ENCODE measurements at places on chromosomes 4 and X.

DNA sequence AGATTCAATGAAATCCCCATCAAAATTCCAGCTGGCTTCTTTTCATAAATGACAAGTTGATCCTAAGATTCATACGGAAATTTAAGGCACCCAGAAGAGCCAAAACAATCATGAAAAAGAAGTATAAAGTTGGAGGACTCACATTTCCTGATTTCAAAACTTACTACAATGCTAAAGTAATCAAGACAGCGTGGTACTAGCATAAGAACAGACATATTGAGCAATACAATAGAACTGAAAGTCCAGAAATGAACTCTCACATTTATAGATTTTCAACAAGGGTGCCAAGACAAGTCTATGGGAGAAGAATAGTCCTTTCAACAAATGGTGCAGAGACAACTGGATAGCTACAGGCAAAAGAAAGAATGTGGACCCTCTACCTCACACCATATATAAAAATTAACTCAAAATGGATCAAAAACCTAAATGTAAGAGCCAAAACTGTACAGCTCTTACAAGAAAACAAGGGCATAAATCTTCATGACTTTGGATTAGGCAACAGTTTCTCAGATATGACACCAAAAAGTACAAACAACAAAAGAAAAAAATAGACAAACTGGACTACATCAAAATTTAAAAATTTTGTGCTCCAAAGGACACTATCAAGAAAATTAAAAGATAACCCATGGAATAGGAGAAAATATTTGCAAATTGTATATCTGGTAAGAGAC is 28.5 kb downstream of the SASH3 start:
- DNase-seq, result no peak

DNA sequence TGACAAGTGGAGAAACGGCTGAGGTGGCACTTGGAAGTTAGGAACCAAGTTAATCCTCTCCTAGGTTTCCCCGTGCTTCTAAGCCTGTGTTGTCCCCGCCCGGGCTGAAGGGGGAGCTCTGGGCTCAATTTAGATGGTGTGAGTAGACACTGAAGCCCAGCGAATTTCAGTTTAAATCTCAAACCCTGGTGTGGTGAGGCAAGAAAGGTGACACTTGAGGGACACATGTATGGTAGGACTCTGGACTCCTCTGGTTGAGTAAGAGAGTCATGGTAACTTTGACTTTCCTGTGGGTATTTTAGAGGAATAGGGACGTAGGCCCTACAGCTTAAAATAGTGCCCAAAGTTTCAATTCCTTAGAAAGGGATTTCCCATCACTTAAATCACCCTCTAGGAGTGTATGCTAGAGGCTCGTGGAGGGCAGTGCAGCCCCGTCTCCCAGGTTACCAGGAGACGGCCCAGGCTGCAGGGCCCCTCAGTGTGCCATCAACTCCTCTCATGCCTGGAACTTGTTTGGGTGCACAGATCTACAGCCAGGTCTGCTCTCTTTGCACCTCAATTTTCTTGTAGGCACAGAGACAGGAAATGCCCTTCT is 24.0 kb downstream of the HAND2 start:
- DNase-seq, result no peak

GRCh38 chr4:118942465-118942864 is 53.8 kb downstream of the SYNPO2 start:
- DNase-seq, result peak; percentile 78

- DNase-seq, result no peak
Measured at GRCh38 chr4:103634236-103634635, 85.5 kb downstream of the TACR3 start.

DNA sequence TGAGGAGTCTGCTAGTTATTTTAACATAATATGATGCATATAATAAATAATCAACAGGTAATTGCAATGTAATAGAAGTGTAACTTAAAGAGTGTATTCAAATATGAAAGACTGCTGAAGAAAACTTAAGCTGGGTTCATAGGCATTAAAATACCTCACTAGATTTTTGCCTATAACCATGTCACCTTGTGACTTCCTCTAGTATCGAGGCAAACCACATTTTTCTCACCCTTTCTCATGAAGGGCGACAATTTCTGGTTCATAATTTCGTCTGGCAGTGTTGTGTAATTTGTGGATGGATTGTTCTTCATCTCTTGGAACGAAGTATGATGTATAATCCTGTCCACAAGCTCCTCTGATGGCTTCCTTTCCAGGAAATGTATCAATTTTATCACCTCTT is 16.0 kb downstream of the SULT1E1 start:
- no peak for DNase-seq

DNA sequence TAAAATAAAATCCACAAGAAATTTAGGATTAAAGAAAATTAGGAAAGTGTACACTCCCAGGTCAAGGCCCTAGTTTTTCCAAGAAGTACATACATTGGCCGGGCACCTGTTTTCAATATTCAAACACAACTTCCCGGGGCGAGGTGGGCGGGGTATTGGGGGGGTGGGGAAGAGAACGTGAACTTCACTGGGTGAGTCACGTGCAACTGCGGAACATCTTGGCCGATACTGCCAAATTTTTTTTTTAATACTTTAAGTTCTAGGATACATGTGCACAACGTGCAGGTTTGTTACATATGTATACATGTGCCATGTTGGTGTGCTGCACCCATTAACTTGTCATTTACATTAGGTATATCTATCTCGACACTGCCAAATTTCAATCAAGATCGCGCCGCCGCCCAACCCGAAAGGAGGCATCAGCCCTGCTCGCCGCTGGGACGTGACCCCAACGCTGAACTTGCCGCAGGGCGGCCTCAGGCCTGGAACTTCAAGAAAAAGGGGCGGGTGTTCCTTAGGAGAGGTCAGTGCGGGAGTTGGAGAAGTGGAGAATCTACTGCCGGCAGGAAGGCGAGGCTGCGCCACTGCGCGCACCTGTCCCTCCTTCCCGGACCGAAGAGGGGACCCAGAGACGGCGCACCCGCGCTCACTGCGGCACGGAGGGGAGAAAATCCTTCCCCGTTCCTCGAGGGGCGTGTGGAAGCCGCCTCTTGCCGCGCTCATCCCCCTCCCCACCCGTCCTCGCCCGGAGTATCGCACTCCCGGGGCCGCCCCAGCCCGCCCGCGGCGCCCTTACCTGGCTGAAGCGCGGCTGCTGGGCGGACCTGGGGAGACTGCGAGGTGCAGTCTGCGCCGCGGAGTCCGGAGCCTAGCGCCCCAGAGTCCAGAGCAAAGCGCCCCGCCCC is at the start of gene TEC:
TSS of gene TEC (minus strand) at position 883 of the 905 bp plus-strand sequence. CDS start 41,224 bp downstream, outside the sequence.
- peak; percentile 59 for DNase-seq

DNA sequence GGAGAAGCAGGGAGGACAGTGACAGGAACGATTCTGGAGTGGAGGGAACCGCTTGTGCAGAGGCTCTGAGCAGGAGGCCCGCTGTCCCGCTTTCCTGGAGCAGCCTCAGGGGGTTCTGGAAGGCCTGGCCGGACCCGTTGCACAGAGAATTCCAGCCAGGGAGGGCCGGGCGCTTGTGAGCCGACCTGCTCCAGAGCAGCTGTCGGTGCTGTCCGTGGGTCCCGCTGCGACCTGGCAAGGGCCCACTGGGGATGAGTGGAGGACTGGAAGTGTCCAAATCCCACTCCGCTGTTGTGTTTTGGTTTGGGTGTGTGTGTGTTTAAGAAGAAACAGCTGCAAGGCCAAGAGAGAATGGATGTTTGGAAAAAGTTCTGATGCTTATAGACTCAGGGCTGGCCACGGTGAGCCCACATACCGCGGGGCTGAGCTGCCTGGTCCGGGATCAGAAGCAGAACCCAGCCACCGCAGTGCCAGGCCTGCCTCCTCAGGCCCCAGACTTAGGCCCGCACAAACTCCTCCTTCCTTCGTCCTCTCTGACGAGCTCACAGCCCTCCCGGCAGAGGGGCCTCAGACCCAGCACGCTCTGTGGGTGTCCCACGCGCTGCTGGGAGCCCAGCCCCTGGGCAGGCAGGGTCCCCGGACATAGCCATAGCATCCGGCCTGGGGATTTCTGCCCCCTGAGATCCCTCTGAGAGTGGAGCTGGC is 73.9 kb downstream of the HTRA3 start:
- DNase-seq, result no peak

DNA sequence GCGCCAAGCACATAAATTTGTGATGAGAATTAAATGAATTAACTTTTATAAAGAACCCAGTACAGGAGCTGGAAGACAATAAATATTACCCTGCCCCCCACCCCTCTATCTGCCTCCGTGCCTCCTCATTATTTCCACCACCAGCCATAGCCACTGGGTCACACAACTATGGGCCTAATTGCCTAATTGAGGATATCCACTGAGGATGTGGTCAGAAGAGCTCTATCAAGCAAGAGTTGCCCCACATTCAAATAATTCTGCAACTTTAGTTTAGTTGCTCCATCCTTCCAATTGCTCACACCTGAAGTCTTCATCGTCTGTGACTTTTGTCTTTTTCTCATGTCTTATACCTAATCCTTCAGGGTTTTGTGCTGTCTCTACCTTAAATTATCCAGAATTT is 9.5 kb upstream of the CXCL8 start:
- no peak for DNase-seq

DNA sequence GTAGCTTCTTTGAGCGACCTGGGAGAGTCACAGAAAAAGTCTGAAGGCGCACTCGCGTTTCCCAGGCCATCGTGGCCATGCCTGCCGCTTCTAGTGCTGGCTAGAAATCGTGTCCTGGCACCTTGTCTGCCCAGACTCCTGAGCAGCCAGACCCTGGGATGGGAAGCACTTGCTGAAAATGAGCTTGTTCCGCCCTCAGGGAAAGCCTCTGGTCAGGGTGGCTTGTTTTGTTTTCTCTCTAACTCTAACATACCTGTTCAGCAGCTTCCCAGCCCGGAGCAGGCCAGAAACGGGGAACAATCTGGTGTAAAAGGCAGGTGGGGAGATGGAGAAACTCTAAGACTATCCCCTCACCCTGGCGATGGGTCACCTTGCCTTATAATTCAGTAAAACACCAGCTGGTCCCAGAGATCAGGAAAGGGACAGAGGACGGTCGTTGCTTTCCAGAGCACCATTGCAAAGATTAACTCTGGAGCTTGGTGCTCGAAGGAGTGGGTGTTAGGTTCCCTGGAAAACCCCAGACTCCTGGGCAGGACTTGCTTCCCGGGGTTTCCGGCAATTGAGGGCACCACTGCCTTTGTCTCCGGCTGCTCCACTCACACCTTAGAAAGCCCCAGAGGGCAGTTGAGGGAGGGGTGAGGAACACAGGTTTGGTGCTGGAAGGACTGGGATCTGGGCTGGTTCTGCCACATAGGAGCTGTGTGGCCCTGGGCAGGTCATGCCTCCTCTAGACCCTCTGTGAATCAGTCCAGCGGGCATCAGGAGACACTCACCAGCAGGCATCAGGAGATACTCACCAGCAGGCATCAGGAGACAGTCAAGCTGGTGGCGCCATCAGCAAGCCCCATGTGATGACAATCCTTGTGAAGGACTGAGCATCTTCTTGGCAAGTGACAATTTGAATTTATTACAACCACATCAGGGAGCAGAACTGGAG is 4.5 kb upstream of the SH3TC1 start:
- no peak for DNase-seq

DNA sequence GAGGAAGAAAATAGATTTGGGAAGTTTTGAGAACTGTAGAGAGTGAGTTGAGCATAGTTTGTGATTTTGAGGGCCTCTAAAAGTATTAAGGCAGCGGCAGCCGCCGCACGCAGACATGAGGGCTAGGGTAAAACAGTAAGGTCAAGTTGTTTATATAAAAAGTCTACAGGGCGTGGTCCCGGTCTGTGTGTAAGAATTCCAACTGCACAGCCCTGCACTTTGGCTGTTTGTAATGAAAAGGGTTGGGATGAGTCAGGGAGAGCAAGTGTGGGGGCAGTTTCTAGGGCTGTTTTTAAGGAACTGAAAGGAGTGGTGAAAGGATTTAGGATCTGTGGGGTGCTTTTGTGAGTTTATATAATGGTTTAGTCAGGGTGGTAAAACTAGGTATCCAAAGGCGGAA is 55.0 kb downstream of the BEX3 start:
- DNase-seq, result no peak

GRCh38 chrX:7690842-7691241 is 152.1 kb upstream of the VCX start:
- no peak for DNase-seq

DNA sequence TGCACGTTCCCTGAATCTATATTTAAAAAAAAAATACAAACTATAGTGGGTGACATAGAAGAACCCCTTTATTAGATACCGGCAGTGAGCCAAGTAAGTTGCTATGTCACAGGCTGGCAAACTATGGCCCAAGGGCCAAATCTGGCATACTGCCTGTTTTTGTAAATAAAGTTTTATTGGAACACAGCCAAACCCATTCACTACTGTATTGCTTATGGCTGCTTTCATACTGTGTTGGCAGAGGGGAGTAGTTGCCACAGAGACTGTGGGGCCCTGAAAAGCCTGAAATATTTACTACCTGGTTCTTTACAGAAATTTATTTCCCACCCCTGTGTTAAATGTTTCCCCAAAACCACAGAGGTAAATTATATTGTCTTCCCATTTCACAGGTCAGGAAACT is 71.2 kb upstream of the EGFL6 start:
- no peak for DNase-seq

DNA sequence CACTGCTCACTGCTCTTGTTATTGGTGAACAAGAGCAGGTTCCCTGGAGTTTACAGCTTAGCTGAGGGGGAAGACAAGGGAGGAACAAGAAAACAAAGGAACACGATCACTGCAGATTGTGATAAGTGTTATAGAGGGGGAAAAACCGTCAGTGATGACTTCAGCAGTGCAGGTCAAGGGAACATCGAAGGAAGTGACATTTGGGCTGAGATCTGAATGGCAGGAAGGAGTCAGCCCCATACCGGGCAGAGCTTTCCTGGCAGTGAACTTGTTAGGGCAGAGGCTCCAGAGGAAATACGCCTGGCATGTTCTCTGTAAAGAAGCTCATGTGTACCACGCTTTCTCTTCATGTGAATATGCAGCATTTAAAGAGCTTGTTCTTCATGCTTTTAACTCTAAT is 78.1 kb downstream of the LDB2 start:
- DNase-seq, result no peak

GRCh38 chrX:154749856-154750255 is 1.0 kb downstream of the GAB3 start:
- DNase-seq, result no peak

DNA sequence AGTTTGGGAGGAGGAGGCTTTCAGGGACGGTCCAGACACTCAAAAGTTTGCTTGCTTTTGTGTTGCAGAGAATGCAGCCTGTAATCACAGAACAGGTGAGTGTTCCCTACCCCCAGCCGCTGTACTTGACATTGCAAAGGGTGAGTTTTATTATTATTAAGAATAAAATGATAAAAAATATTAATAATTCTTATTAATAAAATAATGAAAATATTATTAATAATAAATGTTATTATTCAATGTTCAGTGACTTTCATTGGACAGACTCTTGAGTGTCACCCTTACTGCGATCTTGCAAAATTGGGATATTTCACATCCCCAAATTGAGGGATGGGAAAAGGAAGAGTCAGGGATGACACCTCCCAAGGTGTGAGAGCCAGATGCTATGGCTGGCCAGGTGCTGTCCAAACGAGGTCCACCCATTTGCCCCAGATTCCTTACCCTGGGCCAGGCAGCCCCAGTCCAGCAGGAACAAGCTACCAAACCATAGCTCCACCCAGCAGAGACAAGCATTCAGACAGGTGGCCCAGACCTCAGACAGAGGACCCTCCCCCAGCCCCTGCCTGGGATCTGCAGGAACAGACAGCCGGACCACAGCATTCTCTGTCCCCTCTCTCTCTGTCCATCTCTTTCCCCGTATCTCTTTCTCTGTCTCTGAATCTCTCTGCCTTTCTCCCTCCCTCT is 22.4 kb downstream of the IL3RA start:
- DNase-seq, result no peak

Measured in gastrocnemius medialis (tissue), 4 donors.